Stimulated activated CD8-positive, alpha-beta memory T cell treated with anti-CD3 and anti-CD28 coated beads, Interleukin-15, amount 100 ng/mL, for 24 hours (primary cell): ENCODE measurements at places on chromosomes 7 and 10.

GRCh38 chr10:18875477-18875876, 173.1 kb upstream of the MALRD1 start:
- no peak for DNase-seq

GRCh38 chr10:114623661-114624294, 34.3 kb downstream of the ABLIM1 start:
- DNase-seq, result no peak

DNA sequence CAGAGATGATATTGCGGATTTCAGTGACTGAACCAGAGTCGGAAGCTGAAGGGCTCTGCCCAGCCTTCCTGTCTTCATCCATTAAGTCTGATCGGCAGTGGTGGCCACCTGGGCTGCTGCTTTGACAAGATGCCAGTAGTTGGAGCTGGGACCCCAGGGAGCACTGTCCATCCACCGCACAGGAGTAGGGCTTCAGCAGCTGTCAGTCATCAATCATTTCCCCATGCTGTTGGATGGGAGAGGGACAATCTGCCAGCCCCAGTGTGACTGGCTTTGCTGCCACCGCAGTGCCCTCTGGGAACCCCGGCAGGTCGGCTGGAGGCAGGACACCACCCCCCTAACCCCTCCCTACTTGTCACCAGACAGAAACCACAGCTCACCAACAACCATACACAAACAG, 23.0 kb upstream of the GPR146 start:
- DNase-seq, result no peak

GRCh38 chr10:113427236-113427735, 125.6 kb upstream of the HABP2 start:
- no peak for DNase-seq

GRCh38 chr10:60224066-60224705, 165.5 kb downstream of the ANK3 start:
- no peak for DNase-seq

- DNase-seq, result peak; percentile 71
Measured at GRCh38 chr7:143380260-143380645, 892 bp upstream of the ZYX start.

GRCh38 chr7:24158975-24159374, 125.0 kb upstream of the NPY start:
- no peak for DNase-seq

- peak; percentile 31 for DNase-seq
Measured at GRCh38 chr7:149496642-149497391, 792 bp downstream of the ZNF746 start.

DNA sequence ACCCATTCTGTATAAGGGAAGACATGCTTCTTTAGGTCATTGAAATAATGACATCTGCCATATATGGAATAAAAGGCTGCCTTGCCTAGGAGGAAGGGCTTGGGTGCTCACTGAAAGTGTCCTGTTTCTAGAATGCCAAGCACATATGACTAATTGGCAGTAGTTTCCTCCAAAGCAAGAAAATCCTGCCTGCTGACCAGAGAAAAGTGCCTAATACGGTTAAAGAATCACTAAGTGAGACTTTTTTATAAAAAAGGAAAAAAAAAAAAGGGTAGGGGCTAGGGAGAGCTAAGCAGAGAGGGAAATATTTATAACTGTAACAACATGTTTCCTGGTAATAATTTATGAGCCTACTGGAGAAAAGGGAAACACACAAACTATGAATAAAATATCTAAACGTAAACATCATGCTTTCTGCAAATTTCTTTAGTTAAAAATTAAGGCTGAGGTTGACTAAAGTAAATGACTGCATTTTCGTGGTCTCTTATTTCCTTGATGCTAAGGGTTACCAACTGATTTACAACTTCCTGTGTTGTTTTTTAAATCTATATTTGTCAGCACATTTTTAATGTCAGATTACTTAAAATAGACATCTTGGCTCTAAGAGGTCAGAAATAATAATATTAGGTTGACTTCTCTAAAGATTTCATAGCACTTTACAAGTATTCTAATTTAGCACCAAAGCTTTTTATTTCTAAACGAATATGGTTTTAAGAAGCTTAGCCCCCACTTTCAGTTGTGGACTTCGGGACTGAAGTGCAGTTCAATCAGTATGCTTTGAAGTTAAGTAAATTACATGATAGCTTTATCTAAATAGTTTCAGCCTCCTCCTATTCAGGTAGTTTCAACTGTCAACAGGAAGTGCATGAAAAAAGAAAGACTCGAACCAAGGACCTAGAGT, 89.6 kb downstream of the CABCOCO1 start:
- no peak for DNase-seq

DNA sequence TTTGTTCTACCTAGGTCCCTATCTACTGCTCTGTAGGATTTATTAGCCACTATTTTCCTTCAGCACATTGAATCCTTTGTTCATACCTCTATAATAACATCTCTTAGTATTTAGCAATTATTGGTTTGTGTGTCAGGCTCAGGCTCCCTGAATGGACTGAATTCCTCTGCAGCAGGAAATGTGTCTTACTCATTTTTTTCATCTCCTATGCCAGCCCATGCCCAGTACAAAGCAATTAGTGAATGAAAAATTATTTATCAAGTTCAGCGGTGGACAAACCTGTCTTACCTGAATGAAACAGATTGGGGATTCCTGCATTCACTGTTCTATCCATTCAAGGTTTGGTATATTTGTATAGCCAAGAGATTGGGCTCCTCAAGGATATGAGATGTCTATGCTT, 53.7 kb downstream of the C1GALT1 start:
- no peak for DNase-seq

- no peak for DNase-seq
Measured at GRCh38 chr10:59433720-59434428, 71.5 kb upstream of the FAM13C start.

GRCh38 chr10:118543714-118544400, 51.6 kb downstream of the PRLHR start:
- peak; percentile 12 for DNase-seq

GRCh38 chr10:5563991-5564536, 39.3 kb downstream of the CALML3 start:
- no peak for DNase-seq

- no peak for DNase-seq
Measured at GRCh38 chr7:763762-764161, 36.7 kb upstream of the PRKAR1B start.

- no peak for DNase-seq
Measured at GRCh38 chr10:43237128-43237527, 29.7 kb downstream of the RASGEF1A start.

- no peak for DNase-seq
Measured at GRCh38 chr10:553233-553632, 136.2 kb downstream of the DIP2C start.

DNA sequence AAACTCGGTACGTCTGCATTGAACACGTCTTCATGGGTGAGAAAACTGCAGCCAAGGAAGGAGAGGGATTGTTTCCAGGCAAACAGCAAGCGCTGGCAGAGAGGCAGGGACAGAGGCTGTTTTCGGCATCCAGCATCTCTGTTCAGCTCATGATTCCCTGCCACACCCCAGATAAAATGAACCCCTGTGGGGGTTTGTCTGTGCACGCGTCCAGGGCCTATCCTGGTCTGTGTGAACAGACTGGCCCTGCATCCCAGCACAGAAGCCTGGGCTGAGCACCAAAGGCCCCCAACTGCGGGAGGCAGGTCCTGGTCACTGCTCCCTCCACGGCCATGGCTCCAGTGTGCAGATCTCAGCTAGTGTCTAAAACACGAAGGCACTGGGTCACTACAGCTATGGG, 83.3 kb upstream of the FAM20C start:
- no peak for DNase-seq

- no peak for DNase-seq
Measured at GRCh38 chr7:16028636-16029035, 342.2 kb upstream of the MEOX2 start.

DNA sequence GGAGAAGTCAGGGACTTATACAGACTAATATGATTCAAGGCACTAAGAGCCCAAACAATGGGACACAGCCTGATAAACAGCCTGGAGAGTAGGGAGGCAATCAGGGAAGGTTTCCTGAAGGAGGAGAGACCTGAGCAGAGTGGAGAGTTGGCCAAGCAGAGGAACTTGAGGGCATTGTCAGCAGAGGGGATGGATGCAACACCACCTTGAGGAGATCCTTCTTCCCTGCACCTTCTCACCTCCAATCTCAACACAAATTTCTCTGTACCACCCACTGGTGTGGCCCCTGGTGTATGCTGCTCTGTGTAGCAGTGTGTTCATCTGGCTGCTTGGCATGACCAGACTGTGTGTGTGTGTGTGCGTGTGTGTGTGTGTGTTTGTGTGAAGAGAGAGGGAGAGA, 146.2 kb downstream of the WDR11 start:
- DNase-seq, result no peak

GRCh38 chr10:1620803-1621202, 116.5 kb downstream of the ADARB2 start:
- DNase-seq, result no peak

- no peak for DNase-seq
Measured at GRCh38 chr10:60627778-60628748, 150.2 kb upstream of the CDK1 start.

GRCh38 chr10:52027055-52027705, 286.9 kb upstream of the DKK1 start:
- no peak for DNase-seq

- no peak for DNase-seq
Measured at GRCh38 chr10:80498833-80499741, 38.6 kb upstream of the SH2D4B start.

- no peak for DNase-seq
Measured at GRCh38 chr7:126778101-126778500, 474.6 kb downstream of the GRM8 start.

- no peak for DNase-seq
Measured at GRCh38 chr10:117752103-117752502, 209.6 kb downstream of the EMX2 start.

GRCh38 chr7:99190359-99191009, 17.4 kb downstream of the KPNA7 start:
- no peak for DNase-seq

DNA sequence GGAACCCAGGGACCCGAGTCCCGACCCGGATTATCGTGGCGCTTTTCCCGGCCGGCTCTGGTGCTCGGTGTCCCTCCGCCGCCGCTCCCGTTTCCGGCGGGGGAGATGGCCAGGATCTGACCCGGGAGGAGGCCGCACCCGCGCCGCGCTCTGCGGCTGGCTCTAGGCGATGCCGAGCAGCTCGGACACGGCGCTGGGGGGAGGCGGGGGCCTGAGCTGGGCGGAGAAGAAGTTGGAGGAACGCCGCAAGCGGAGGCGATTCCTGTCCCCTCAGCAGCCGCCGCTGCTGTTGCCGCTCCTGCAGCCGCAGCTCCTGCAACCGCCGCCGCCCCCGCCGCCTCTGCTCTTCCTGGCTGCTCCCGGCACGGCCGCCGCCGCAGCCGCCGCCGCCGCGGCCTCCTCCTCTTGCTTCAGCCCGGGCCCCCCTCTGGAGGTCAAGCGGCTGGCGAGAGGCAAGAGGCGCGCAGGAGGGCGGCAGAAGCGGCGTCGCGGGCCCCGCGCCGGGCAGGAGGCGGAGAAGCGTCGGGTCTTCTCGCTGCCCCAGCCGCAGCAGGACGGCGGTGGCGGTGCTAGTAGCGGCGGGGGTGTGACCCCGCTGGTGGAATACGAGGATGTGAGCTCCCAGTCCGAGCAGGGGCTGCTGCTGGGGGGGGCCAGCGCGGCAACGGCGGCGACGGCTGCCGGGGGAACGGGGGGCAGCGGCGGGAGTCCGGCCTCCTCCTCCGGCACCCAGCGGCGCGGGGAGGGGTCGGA, 593 bp downstream of the CDK13 start:
- peak; percentile 18 for DNase-seq

DNA sequence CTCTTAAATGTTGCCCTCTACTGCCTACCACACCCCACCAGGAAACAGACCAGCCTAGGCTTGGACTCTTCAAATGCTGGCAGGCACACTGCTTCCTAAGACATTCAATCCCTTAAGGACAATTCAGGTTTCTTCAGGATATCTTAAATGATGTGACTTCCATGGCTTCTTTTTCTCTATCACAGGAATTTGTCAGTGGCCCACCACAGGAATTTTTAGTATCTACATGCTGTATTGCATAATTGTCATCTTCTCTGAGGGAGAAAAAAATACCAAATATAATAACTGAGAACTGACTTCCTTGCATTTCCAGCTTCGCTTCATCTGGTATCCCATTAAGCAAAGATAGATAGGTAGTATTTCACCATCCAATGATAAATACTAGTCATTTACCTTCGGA, 129.3 kb downstream of the WNT2 start:
- no peak for DNase-seq

DNA sequence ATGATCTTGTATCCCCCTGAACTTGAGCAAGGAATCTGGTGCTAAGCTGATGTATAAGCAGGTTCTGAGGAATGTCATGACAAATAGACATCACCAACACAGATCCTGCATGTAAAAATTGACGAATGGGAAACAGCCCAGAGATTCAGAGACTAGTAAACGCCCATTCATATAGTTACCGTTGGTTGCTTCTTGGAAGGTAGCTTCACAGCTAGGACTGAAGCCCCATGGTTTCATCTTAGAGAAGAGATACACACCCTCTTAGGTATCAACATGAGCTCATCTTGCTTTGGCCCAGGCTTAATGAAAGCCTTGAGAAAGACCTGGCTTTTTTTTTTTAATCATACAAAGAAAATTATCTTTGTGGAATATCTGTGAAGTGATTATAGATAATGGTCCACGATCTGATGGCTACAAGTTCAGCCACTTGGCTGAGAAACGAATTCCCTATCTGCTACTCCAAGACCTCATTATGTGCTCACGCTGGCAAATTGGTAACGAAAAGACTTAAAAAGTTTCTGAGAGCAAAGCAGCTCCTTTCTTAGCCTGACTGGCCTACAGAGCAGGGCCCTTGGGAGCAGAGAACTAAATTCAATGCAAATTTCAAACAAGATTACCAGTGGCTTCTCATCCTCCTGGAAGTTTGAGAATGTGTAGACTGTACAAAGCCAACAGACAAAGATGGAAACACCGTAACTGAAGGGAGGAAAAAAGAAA, 181.1 kb downstream of the NRP1 start:
- DNase-seq, result no peak

DNA sequence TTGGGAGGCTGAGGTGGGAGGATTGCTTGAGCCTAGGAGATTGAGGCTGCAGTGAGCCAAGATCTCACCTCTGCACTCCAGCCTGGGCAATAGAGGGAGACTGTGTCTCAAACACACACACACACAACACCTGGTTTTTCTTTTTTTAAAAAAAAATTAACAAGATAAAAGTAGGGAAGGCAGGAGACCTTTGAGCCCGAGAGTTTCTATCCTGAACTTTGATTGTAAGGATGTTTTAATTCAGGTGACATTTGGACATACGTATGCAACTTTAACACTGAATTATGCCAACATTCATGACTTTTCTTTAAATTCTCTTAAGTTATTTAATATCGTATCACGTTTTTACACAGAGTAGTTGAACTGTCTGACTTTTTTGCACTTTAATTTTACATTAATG, 11.7 kb upstream of the CYP2E1 start:
- DNase-seq, result no peak

GRCh38 chr10:43710772-43711471, 62.2 kb upstream of the ZNF32 start:
- no peak for DNase-seq

DNA sequence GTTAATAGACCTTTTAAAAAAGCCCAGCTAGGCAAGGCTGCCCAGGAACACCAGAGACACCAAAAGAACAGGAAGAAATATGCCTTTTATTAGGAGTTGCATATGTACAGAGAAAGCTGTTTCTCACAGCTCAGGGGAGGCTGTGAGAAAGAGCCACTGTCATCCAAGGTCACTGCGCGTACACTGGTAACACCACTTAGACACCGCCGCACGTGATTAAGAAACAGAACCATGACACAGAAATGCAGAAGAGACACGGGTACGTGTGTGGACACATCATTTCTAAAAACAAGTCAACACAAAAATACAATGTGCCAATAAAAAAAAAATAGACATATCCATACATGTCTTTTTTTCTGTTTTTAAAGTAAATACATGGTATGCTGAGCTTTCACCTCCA, 705.6 kb downstream of the PARD3 start:
- DNase-seq, result no peak
